GM18507 (cell line): ENCODE measurements at places on chromosomes 3 and 15.

GRCh38 chr3:72135636-72136035 is 350.7 kb upstream of the PROK2 start:
- no peak for DNase-seq

- DNase-seq, result no peak
Measured at GRCh38 chr3:140599009-140599408, 78.9 kb upstream of the TRIM42 start.

DNA sequence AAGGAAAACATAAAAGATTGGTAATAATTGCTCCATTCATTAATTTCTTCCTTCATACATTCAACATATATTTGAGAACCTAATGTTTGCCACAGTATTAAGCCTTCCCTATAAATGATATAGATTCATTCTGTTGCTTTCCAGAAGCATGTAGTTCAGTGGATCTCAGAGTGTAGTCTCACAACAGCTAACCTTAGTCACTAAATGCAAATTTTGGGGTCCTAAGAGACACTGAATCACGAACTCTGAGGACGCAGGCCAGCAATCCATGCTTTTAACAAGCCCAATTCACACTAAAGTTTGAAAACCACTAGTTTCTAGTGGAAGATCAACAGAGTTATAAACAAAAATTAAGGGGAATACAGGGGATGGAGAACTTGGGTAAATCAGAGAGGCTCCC is 7.2 kb upstream of the AQR start:
- no peak for DNase-seq

DNA sequence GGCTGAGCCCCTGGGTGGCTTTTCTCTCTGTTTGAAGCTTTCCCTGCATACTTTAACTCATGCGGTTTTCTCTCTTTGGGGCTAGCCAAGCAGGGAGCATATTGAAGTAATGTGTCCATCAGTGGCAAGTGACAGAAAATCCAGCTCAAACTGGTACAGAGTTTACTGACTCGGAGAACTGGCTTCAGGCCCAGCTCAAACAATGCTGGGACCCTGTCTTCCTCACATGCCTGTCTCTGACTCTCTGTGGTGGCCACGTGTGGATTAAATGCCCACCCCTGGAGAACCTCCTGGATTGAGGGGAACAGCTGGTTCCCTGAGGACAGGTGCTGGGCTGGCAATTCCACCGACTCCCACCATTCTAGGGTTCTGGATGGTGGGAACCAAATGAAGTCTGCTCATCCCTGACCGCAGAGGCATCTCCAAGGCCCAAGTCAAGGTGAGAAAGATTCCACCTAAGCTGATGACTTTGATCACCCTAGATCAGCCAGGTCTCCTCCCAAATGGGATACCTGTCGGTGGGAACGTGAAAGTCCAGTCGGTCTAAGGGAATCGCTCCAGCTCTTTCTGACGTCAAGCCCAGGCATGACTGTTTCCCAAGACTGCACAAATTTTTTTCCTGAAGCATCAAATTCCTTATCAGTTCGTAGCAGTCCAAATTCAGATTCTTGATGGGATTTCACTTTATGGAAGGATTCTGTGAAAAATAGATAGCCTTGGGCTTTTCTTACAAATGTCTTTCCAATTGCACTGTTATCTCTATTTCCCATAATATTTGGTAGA is 16.3 kb upstream of the HDAC11 start:
- no peak for DNase-seq

- DNase-seq, result peak; percentile 33
Measured at GRCh38 chr15:68783226-68784058, 37.3 kb downstream of the ANP32A start.

- no peak for DNase-seq
Measured at GRCh38 chr3:157573780-157574378, 70.7 kb upstream of the VEPH1 start.

DNA sequence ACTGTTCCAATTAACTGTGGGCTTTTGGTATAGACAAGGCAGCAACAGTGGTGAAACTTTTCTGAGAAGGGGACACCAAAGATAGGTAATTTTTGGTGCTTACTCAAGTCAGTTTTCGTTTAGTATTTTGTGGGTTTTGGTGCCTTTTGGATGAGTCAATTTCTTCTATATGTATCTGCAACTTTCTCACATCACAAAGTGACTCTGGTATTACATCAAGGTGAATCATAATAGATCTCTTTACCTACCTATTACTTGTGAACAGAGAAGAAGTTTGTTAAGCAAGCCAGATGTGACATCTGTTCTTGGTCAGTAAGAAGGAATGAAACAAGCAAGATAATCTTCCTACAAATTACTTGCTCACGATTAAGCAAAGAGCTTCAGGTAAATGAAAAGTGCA is 732.4 kb upstream of the DPPA4 start:
- no peak for DNase-seq

GRCh38 chr3:32842531-32842931 is 24.7 kb downstream of the TRIM71 start:
- no peak for DNase-seq

DNA sequence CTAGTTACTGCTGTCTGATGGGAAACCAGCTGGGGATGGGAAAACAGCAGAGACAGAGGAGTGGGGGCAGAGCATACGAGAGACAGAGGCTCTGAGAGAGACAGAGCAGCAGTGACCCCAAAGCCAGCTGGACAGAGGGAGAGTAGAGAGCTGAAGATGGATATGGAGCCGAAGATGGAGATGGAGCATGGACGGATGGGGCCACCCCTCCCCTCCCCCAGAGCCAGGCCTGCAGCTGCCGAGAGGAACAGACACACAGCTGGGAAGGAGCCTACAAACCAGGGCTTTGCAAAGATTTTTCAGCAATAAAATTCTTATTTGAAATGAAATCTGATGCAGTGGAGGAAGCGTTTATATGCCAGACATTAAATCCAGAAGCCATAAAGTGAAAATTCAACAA is 167.6 kb upstream of the LINGO1 start:
- DNase-seq, result no peak

GRCh38 chr15:81098861-81099651 is 35.0 kb upstream of the CFAP161 start:
- no peak for DNase-seq
